ENCODE measurements at places on chromosomes 1 and 21.

DNA sequence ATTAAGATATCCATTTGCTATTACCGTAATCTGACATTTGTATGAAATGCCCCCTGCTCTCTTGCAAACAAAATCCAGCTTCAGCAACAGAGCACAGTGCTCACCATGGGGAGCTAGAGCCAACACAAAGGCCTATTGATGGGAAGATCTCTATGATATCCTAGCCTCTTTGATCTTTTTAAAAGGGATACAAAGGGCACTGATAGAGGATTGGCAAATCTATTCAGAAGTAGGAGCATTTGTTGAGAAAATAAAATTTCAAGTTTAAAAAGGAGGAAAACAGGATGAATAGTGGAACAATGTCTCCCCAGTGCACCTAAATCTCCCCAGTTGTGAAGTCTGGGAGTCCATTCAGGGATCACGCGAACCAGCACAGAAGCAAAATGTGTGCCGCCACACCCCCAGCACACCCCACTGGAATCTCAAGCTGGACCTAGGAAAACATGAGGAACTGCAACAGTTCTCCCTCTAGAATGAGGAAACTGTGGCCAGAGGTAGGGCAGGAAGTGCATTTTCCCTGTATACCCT lies 32.2 kb downstream of the MRAP start:
- DNase-seq: no peak

- DNase-seq: no peak
These were observed 3.0 kb upstream of the NEK7 start for GRCh38 chr1:198153804-198154203.

DNA sequence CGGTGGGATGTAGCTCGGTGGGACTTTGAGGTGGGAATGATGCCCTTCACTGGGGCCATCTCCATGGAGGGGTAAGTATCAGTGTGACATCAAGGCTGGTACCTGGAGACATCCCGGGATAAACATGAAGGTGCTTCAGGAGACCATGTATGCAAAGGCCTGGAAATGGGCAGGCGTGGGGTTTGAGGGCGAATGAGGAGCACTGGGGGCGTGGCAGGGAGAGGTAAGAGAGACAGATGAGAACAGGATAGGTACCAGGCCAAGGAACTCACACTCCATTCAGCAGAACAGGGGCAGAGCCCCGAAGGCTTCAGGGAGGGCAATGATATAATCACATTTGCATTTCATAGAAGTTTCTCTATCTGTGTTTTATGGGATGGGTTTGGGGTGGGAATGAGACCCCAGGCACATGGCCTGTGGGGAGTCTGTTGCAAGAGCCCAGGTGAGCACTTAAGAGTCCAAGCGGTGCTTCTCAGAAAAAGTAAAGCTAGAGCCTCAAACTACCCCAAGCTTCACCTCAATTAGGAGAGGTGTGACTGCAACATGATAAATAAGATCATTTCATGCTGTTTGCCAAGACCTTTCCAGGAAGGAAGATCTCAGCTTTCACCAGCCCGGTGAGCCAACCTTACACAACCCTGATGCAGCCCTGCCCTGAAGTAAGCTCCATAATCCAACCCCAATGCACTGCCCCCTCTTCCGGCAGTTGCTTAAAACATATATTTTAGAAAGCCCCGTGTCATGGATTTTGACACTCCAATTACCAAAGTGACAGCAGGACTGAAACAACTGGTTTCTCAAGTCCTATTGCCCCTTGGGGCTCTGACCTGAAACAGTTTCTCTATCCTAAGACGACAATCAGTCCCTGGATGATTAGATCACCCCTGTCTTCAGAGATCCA lies 7.4 kb downstream of the S100A9 start:
- no peak for DNase-seq

DNA sequence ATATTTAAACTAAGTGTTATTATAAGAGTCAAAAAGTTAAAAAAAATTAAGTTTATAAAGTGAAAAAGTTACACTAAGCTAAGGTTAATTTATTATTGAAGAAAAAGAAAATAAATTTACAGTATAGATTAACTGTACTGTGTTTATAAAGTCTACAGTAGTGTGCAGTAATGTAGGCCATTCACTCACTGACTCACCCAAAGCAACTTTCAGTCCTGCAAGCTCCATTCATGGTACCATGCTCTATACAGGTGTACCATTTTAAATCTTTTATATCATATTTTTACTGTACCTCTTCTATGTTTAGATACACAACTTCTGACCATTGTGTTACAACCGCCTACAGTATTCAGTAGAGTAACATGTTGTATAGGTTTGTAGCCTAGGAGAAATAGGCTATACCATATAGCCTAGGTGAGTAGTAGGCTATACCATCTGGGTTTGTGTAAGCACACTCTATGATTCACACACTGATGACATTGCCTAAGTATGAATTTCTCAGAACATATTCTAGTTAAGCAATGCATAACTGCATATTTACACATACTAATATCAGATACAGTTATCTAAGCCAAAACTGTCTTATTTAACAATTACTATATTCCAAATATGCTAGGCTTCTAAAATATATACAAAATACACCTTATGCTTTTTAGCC lies 80.6 kb upstream of the GFI1 start:
- DNase-seq: no peak

- DNase-seq: no peak
These were observed 317.9 kb downstream of the LTN1 start for GRCh38 chr21:28674763-28675162.

DNA sequence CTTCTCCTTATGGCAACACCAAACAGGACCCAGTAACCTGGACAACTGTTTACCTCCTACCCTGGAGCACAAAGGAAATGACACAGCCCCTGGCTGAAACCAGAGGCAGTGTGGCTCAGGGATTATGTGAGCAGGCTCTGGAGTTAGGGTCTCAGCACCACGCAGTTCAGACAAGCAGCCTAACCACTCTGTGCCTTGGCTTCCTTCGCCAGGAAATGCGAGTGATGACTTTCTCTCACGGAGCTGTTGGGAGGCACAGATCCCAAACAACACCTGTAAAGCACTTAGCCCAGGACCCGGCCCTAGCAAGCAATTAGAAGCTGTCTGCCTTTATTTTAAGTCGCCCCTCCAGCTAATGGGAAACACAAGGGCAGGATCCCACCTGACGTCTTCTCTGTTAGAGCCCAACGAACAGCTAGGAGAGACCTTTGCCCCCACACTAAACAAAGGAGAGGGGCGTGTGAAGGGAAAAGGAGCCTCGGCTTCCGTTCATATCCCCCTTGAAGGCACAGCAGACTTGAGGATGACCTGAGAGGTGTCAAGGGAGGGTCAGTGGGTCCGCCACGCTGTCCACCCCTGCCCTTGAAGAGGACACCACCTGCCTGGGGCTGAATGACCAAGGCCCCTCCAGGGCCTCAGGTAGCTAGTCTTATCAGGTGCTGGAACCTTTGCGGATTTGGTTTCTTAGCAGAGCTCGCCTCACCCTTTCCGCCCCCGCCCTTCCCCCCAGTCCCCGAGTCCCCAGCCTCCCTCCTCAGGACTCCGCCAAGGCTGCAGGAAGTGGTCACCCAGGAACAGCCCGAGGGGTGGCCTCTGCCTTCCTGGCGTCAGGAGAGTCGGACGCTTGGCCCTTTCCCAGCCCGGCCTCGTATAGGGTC lies 860 bp downstream of the TMEM63A start:
- DNase-seq: peak; percentile 66

DNA sequence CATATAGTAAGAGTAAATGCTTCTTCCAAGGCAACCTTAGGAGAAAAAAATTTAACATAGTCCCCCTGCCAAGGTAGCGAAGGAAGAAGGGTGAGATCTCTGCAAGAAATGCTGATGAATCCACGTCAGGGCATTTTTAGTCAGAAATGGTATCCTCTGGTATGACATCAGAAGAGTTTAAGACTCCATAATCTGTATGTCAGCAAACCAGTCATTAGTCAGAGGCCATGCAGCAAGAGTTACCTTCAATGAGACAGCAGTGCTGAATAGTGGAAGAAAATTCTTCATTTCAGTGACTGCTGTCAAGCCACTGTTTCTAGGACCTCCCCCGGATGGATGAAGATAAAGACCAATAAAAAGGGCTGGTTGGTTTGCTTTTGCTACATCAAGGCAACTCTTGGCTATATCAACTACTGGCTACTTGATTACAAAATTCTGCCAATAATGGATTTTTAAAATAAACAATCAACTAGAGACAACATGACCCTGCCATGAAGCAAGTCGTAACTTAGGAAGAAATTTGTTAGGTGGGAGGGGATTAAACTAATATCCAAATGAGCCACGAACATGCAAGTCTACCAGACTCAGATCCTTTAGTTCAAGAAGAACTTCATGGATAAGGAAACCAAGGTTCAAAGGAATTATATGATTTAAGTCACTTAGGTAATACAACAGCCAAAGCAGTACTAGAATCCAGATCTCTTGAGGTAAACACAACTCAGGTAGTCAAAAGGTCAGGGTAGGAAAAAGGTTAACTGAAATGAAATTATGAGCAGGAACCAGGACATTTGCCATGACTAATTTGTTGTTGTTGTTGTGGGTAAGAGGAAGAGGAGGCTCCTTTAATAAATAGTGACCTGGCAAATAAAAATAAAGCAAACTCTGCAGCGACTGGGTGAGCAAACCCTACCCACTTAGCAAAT lies 25.6 kb upstream of the GUCA2A start:
- no peak for DNase-seq
